ENCODE measurements at places on chromosomes 4 and X.

DNA sequence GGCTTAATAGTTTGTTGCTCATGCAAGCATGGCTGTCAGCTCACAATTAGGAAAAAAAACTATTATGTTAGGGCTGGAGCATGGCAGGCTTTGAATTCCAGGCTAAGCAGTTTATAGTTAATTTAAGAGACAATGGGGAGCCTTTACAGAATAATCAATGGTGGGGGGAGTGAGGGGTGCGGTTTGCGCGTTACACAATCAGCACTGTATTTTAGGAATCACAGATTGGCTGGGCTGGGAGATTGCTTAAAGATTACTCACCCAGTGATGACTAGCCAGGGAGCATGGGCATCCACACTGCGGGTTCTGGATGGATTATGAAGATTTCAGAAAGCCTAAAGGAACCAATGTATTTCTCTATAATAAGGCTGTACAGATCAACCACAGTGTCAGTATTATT is 186.6 kb downstream of the SOX3 start:
- peak; percentile 63 for DNase-seq

- DNase-seq = no peak
Measured at GRCh38 chr4:76756416-76756815, 141.5 kb downstream of the SOWAHB start.

DNA sequence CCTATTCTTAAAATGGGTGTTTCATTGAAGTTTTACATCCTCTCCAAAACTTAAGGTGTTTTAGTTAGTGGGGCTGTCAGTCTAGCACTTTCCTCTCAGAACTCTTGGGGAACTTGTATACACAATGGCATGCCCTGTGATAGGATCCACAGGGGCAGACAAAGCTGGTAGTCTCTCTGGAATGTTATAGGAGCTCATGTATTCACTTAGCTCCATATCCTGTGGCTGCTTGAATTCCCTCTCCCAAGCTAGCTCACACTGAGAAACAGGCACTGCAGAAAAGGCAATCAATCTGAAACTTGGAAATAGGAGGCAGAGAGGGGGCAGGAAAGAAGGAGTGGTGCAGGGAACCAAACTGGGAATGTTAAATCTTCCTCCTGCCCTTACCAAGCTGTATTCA is 26.3 kb upstream of the ARMCX2 start:
- peak; percentile 1 for DNase-seq

DNA sequence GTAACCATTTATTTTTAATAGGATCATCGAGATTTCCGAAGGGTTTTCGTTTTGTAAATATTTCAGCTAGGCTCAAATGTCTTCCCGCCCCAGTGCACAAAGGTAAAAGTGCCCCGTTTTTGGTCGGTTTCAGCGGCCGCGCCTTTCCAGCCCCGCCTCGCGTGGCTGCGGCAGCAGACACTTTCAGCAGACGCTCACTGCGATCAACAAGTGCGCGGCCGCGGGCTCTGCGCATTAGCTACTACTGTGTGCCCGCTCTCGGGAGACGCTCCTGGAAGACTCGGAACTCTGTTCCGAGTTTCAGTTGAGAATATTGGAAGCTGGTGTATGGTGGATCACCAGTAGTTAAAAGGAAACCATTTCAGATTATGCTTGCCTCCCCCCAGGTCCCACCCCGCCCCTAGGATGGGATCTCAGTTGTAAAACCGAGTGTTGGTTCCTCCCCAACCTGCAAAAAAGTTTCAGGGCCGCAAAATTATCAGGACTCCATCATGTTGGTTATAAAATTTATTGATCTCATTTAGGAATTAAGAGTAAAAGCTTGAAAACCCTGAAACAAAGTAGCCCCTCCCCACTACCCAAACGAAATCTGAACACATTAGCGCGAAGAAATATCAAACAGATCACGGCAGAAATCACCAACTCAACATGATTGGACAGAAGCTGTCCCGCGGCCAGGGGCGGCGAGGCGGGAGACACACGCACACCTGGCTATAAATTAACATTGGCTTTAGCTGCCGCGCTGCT is 2.2 kb downstream of the SOX3 start:
- no peak for DNase-seq

- no peak for DNase-seq
Measured at GRCh38 chr4:3682236-3683076, 83.7 kb upstream of the ADRA2C start.

DNA sequence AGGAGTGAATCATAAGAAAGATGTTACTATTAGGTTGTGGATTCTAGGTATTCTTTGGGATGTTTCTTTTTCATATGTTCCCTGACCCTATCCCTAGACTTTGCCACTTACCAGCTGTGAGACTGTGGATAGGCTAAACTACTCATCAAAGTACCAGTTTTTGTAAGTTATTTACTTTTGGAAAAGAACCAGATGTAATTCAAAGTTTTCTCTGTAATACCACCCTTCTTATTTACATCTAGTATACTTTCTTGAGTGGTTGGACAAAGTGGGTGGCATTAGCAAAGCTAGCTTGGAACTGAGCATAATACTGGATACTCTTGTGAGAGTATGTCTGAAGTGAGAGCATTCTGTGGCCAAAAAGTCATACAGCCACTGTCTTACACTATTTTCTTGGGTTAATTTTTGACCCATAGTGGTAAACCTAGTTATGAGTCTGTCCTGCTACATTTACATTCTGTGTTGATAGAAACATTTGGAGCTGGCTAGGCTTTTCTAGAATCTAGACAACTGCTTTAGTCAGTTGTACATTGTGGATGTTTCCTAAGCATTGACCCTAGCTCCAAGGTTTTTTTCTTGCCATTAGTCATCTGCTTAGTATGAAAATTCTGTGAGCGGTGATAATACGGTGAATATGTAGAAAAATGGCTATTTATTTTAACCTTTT is 41.7 kb downstream of the KDM6A start:
- DNase-seq = peak; percentile 19

DNA sequence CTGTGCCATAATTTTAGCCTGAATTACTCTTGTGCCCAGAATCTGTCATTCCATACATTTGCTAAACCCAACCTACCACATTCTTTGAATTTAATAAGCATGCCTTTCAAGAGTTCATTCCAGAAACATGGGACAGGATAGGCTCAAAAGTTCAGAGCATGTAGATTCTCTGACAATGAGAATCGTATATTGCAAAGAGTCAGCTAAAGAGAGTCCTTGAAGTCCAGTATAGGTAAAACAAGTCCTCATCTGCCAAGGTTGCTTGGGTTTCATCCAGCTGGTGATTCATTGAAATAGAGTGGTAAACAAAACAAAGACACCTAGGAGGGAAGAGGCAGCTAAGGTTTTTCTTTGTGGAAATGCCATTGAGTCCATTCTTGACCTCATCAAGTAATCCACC is 249.3 kb upstream of the DIPK2B start:
- DNase-seq = peak; percentile 40

DNA sequence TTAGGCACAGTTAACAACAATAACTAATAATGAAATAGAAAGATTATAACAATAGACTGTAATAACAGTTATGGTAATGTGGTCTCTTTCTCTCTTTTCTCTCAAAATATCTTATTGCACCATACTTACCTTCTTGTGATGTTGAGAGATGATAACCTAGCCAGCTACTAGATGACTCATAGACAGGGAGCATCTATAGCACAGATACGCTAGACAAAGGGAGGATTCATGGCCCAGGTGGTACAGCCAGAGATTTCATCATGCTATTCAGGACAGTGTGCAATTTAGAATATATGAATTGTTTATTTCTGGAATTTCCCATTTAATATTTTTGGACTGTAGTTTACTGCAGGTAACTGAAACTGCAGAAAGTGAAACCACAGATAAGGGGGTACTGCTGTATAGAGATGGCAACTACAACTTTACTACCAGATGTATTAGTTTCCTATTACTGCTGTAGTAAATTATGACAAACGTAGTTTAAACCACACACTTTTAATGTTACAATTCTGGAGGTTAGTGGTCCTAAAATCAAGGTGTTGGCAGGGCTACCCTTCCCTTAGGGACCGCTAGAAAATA is 41.8 kb upstream of the MAGED1 start:
- no peak for DNase-seq

DNA sequence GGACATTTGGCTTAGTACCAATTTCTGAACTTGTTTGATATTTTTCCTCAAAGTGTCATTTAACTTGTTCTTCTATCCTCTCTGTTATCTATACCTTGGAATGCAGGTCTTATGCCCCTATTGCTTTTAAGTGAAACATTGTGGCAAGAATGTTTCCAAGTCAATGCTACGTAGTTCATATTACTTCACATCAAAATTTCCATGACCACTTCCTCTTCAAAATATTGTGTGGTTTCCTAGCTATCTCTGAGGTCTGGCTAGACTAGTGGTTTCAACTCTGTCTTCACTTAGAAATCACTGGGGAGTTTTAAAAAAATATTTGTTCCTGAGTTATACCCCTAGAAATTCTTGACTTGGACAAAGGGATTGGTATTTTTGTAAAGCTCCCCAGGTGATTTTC is 20.2 kb upstream of the RASGEF1B start:
- no peak for DNase-seq

DNA sequence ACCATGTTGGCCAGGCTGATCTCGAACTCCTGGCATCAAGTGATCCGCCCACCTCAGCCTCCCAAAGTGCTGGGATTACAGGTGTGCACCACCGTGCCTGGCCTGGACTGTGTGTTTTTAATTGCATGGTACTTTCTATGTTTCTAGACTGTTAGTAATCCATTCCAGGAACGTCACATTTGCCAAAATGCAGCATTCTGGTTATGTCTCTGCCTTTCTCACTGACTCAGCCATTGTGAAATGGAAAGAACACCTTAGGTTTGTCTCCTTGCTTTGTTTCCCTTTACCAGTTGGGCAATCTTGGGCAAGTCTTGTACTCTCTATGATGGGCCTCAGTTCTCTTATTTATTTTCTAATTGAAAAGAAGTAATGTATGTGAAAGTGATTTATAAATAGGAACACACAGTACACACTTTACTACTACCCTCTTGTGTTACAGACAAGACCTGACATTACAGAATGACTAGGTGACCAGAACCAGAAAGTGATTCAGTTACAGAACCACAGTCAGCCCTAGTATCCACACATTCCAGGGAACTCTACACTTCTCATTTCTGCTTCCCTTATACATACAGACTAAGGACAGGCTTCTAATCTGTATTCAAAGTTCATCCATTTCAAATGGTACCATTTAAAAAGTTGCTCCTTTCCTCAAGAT is 187.1 kb downstream of the MGST2 start:
- DNase-seq = no peak

DNA sequence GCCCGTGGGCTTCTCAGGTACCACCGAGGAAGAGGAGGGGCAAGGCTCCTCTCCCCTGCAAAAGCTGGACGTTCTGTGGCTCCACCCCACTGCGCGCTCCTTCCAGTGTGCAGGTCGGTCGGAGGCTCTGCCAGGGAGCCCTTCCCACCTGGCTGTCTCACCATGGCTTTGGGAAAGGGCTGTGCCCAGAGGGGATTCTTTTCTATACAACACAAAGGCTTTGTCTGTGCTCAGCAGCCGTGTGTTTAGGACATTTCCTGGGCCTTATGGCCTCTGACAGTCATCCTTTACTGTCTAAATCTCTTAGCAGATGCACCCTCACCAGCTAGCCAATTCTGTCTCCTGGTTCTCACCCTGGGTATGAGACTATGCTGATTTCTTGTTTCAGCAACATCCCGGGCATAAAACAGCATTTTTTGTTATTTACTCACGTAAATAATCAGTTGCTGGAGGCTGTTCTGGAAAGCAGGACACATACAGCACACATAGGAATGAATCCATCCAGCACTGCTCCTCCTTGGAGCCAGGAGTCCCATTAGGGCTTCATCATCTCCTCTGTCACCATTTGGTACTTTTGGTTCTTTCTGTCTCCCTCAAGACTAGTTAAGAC is 20.4 kb upstream of the ATXN3L start:
- peak; percentile 62 for DNase-seq

DNA sequence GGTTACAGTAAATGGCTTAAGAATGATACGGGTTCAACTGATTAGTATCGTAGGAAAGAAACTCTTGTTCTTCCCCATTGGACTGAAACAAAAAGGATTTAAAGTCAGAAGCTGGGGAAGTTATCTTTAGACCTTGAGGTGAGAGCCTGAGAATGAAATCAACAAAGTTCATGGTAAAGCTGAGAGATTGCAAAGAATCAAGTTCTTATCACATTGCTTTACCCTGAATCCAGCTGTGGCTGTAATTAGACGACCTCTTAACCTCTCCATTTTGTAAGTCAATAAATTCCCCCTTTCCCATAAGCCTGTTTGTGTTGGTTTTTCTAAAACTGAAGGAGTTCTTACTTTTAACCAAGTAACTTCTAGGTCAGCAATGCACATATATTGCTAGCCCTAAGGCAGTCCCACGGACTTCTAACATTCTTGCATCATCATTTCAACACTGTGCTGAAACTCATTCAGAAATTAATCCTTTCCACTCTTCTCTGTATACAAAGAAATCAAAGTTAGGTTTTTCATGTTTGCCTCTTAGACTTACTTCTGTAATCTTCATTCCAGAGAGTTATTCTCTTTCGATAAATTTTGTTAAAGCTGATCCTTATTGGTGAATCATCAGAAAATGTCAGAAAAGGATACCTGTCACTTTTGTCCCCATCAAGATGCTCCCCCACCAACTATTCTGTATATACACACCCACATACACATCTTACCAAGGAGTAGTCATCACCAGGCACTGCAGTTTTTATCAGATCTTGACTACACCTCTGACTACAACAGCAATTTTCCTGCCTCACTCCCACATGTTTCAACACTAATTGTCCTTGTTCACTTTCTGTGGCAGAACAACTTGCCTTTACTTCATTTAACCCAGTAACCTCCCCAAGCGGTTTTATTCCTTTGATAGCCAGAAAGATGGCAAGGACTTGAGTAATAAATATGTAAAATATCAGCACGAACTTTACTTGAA is 77.9 kb upstream of the STK26 start:
- DNase-seq = no peak

GRCh38 chrX:130887376-130887775 is 15.6 kb downstream of the ENOX2 start:
- no peak for DNase-seq

GRCh38 chr4:105474099-105474518 is 247 bp upstream of the PPA2 start:
- peak; percentile 81 for DNase-seq

DNA sequence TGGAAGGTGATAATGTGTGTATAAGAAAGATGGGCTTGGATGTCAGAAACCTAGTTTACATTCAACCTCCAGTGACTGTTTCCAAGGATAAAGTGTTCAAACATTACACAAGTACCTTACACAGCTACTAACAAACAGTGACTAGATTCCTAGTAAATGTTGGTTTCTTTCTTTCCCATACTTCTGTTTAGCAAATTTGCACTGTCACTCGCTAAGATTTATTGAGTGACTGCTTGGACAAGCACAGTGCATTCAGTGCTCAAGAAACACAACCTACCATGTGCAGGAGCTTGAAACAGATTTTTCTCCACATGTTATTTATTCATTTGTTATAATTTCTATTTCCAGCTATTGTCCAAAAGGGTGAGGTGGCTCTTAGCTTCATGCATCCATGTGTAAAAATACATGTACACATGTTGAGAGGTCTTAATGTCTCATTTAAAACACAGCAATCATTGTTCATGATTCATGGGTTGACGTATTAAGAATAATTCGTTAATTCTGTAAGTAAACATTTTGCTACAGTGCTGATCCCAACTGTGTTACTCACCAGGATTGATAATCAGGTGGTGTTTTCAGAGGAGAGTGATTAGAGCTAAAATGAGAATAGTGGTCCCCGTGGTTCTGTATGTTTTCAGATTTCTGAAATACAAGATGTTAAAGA is 153.0 kb downstream of the DCLK2 start:
- no peak for DNase-seq

All from AG10803 (cell line).